Fibroblast of skin of abdomen (primary cell): ENCODE measurements at places on chromosomes 7 and 10.

DNA sequence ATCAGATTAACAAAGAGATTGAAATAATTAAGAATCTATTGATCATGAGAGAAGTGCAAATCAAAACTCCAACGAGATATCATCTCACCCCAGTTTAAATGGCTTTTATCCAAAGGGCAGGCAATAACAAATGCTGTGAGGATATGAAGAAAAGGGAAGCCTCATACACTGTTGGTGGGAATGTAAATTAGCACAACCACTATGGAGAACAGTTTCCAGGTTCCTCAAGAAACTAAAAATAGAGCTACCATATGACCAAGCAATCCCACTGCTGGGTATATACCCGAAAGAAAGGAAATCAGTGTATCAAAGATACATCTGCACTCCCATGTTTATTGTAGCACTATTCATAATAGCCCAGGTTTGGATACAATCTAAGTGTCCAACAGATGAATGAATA lies 13.8 kb downstream of the FGL2 start:
- no peak for DNase-seq

- DNase-seq, result peak; percentile 46
Observed at GRCh38 chr7:16062269-16062668, 359.1 kb downstream of the CRPPA start.

DNA sequence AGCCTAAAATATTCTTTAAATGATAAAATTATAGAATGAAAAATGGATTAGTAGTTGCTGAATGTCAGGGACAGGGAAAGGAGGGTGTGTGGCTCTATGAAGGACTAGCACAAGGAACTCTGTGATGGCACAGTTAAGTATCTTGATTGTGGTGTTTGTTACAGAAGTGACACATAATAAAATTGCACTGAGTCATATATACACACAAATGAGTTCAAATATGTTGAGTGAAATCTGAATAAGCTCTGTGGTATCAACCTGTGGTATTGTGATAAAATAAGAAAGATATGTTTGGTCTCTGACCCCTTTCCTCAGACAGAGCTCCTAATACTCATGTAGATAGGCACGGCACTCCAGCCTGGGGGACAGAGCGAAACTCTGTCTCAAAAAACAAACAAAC lies 181.5 kb upstream of the TRIM24 start:
- no peak for DNase-seq

DNA sequence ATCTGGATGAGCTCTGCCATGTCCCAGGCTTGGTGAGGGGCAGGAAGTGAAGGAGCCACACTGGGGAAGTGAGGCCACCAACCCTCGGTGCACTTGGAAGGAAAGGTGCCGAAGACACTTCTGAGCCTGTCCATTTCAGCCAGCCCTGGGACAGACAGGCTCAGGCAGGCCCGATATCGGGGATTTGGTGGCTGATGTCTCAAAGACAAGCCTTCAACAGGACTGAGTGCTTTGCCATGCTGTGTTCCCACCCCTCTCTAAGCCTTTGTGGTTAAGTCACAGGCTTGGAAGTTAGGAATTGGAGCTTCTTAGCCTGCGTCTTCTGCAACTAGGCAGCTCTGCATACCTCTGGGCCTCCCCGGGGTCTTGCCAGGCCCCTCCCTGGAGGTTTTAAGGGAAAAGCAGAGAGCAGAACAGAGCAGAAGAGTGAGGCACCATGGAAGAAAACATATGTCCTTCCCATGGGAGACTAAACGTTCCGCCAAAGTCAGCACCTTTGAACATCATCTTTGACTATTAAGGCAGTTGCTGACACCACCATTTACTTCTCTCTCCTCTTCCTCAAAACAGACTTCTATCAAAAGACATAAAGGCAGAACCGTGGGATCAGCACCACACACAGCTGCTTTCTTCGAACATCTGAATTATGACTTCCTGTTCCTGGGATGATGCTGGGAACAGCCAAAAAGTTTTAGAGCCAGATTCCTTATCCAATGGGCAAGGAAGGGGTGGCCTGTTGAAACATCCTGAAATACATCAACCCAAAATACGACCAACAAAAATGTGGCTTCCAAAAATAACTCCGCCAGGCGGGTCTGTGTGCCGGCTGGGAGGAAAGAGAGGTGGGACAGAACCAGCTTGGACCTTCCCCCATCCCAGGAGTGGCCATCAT lies 71.8 kb downstream of the AFAP1L2 start:
- peak; percentile 23 for DNase-seq

DNA sequence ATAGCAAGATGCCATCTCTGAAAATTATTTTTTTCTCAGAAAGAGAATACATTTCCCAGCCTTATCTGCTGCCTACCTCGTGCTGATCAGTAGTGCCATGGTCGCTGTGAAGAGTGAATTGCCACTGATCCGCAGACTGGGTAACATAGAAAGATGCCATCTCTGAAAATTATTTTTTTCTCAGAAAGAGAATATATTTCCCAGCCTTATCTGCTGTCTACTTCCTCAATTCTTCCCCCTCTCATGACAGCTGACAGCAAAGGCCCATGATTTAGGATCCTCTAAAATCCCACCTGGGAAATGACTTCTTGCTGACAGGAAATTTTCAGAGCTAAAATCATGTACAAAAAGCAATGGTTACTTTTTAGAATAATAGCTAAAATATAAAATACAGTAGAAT lies 92.5 kb upstream of the AHR start:
- no peak for DNase-seq
